ENCODE measurements at places on chromosomes 1 and 21.

DNA sequence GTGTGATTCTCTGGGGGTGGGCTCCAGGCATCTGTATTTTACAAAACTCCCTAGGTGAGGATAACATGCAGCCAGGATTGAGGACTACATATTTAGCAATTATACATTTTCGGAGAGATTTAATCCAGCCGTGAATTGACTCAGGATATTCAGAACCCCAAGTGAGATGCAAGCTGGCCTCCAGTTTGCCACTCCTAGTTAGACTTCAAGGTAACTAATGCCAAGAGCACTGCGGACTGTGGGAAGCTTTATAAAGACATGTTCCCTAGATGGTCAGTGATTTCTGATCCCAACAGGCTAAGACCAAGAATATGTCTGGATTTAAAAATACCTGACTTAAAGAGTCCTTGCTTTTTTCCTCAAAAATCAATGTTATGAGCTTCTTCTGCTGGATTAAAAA, 308.5 kb downstream of the NTNG1 start:
- DNase-seq: no peak

GRCh38 chr1:233242827-233243483, 52.6 kb downstream of the PCNX2 start:
- DNase-seq: peak; percentile 71

- peak; percentile 51 for DNase-seq
Measured at GRCh38 chr1:160767395-160768294, 28.3 kb upstream of the LY9 start.

DNA sequence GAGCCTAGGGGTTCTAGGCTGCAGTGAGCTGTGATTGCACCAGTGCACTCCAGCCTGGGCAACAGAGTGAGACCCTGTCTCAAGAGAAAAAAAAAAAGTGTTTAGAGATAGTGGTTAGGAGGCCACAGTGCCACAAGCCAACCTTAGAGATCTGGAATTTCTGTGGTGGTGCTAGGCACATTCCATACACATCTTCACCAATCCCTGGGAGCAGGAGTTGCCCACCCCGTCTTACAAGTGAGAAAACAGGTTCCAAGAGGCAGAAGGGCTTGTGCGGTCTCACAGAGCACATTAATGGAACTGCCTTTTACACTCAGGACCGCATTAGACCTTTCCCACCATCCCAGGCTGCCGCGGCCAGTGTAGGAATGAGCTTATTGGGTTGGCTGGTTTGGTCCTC, 93.2 kb downstream of the EPHB2 start:
- no peak for DNase-seq

- no peak for DNase-seq
Measured at GRCh38 chr1:229035054-229035747, 235.7 kb upstream of the RAB4A start.

GRCh38 chr1:118928739-118929554, 59.2 kb downstream of the TBX15 start:
- peak; percentile 3 for DNase-seq

GRCh38 chr1:26259578-26259977, 20.3 kb upstream of the SH3BGRL3 start:
- DNase-seq: peak; percentile 83

- no peak for DNase-seq
Measured at GRCh38 chr1:235397733-235398132, 30.5 kb downstream of the TBCE start.

- no peak for DNase-seq
Measured at GRCh38 chr1:45552331-45552730, 1.7 kb downstream of the AKR1A1 start.

DNA sequence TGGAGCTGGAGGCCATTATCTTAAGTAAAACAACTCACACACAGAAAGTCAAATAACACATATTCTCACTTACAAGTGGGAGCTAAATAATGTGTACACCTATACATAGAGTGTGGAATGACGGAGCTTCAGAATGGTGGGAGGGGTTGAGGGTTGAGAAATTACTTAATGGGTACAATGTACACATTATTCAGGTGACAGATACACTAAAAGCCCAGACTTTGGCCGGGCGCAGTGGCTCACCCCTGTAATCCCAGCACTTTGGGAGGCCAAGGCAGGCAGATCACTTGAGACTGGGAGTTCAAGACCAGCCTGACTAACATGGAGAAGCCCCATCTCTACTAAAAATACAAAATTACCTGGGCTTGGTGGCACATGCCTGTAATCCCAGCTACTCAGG, 24.9 kb upstream of the LRIG2 start:
- no peak for DNase-seq

- DNase-seq: no peak
Measured at GRCh38 chr1:64948905-64949833, 17.2 kb downstream of the JAK1 start.

- no peak for DNase-seq
Measured at GRCh38 chr1:233299450-233299849, 3.9 kb upstream of the PCNX2 start.

DNA sequence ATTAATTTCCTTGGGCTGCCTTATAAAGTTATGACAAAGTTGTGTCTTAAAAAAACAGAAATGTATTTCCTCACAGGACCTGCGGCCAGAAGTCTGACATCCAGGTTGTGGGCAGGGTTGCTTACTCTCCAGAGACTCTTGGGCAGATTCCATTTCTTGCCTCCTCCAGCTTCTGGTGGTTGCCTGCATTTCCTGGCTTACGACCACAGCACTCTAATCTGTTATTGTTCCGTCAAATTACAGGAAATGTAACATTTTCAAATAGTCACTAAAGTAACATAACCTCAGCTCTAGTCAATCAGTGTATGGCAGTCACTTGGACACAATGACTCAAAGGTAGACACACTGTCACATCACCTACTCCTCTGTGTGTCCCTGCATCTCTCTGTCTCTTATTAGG, 226.8 kb downstream of the DNAH14 start:
- no peak for DNase-seq

GRCh38 chr1:14810595-14811361, 212.3 kb downstream of the KAZN start:
- no peak for DNase-seq

DNA sequence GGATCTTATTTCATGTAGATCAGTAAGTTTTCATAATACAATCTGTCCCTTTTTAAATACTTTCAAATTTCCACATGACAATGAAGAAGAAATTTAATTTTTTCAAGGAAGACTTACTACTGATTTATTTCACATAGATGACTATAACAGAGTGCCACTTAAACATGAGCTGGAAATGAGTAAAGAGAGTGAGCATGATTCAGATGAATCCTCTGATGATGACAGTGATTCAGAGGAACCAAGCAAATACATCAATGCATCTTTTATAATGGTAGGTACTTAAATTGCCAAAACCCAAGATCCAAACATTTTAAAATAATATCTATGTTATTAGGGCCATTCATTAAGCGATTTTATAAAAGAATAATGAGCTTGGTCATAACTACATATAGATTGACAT, 110.4 kb downstream of the PTPRC start:
- no peak for DNase-seq

DNA sequence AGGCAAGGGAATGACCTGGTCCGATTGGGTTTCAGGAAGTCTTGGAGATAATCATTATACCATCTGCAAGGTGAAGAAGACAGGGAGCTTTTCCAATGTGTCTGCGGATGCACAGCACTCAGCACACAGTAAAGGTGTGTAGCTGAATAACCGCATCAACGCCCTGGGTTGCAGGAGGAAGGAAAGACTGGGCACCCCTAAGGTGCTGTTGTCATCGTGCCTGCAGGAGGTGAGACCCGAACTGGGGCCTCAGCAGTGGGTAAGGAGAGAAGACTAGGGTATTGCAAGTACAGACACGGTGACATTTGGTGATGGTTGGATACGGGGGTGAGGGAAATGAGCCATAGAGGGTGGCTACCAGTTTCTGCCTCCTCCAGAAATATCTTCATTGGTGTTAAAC, 1.1 kb upstream of the TRIM62 start:
- DNase-seq: no peak

DNA sequence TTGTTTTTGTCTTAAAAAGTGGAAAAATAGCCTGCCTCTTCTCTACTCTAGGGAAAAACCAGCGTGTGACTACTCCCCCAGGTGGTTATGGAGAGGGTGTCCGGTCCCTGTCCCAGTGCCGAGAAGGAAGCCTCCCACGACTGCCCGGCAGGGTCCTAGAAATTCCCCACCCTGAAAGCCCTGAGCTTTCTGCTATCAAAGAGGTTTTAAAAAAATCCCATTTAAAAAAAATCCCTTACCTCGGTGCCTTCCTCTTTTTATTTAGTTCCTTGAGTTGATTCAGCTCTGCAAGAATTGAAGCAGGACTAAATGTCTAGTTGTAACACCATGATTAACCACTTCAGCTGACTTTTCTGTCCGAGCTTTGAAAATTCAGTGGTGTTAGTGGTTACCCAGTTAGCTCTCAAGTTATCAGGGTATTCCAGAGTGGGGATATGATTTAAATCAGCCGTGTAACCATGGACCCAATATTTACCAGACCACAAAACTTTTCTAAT, 35.0 kb upstream of the TDRD10 start:
- DNase-seq: peak; percentile 82

DNA sequence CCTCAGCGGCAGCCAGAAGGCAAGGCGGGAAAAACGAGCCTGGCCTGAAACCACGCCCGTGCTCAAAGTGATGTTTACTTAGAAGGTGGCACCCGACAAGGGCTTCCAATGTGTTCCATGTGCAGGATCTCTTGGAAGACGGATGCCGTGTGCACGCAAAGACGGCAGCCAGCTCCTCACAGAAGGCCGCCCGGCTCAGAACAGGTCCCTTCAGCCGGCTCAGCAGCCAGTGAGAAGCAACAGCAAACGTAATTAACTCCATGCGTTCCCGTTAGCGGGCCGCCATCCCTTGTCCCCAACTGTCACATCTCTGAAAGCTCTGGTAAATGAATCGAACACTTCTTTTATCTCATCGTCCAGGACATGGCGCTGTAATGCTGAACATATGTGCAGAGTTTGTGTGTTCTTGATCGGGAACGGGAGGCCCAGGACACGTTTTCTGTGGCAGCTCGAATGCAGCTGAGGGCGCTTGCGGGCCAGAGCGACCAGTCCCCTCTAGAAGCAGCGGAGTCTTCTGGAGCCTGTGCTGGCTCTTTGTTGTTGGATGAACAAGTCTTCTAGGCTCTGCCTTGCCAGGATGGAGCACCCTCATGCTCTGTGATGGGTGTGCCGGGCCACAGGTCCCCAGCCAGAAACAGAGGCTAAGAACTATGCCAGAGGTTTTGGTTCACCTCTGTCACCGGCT, 94.6 kb upstream of the ARHGEF16 start:
- no peak for DNase-seq

DNA sequence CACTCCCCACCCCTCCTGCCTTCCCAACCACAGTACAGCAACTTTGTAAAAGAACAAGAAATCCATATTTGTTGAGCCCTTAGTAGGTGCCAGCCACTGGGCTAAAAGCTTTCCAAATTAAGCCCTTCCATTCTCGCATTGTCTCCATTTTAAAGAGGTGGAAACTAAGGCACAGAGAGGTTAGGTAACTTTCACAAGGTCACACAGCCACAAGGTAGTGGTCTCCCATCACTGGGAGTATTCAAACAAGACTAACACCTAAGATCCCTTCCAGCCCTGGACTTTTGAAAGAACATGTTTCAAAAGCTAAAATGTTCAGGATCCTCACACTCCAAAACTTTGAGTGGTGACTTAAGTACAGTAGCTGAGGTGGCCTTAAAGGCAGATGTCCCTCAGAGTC, 3.2 kb downstream of the SDC3 start:
- no peak for DNase-seq

- no peak for DNase-seq
Measured at GRCh38 chr1:194818674-194819073, 1632.3 kb upstream of the B3GALT2 start.

GRCh38 chr1:221025956-221026355, 146.7 kb downstream of the HLX start:
- DNase-seq: no peak

DNA sequence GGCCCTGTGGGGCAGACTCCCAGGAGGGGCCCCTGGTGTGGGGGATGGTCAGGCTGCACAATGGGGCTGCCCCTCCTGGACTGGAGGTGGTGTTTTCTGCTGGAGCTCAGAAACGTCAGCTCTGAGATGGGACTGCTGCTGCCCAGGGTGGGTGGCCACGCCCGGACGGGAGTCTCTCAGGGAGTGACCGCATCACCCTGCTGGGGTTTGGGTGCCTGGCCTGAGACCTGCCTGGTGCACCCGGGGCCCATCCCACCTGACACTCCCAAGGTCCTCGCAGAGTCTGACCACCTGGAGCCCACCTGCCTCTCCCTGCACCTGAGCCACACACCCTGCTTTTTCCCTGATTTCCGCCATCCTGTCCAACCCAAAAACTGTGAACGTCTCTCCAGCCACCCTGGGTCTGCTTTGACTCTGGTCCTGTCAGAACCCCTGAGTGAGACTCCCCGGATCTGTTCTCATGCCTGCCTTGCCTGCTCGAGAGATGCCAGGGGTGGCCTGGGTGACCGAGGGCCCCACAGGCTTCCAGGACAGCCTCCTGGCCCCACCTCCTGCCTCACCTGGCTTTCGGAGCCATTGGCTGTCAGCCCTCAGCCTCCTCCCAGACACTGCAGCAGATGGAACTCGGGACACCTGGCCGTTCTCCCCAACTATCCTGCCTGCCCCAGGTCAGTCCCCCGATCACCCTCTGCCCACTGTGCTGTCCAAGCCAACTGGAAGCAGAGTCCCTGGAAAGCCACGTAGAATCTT, 11.6 kb upstream of the SMYD3 start:
- no peak for DNase-seq

DNA sequence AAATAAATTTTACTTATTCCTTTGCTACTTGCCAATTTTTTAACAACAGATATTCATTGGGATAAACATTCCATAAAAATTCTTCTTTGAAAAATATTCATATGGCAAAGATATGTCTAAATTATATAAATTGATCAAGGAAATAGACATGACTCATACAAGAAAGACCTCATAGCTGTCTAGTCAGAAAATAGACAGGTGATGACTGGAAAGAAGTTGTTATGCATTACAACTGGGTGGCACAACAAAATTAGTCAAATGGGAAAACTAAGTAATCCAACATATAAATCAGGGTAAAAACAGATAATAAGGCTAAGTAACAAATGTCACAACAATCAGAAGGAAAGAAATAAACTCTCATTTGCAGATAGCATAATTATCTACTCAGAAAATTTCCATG, 92.0 kb downstream of the USH2A start:
- no peak for DNase-seq

GRCh38 chr1:202009326-202010179, 834 bp upstream of the ELF3 start:
- peak; percentile 83 for DNase-seq

- DNase-seq: no peak
Measured at GRCh38 chr1:103274886-103275285, 166.6 kb upstream of the COL11A1 start.

DNA sequence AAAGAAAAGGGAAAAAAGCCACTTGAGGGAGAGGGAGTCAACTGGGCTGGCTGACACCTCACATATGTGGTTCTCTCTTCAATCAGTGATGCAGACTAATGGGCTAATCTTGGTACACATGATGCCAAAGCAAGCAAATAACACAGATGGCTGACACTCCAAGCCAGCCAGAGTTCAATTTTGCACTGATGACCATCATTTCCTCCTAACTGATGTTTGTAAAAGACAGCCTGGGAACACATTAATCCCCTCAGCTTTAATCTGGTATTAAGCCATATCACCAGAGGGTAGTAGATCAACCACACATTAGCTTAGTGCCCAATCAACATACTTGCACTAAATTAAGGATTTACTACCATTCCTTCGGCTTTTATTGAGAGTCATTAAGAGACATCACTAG, 2.8 kb downstream of the VPS72 start:
- DNase-seq: no peak
